ENCODE measurements at places on chromosomes 2 and 18.

- no peak for DNase-seq
These were observed 2.0 kb upstream of the TEX44 start for GRCh38 chr2:231590614-231591013.

DNA sequence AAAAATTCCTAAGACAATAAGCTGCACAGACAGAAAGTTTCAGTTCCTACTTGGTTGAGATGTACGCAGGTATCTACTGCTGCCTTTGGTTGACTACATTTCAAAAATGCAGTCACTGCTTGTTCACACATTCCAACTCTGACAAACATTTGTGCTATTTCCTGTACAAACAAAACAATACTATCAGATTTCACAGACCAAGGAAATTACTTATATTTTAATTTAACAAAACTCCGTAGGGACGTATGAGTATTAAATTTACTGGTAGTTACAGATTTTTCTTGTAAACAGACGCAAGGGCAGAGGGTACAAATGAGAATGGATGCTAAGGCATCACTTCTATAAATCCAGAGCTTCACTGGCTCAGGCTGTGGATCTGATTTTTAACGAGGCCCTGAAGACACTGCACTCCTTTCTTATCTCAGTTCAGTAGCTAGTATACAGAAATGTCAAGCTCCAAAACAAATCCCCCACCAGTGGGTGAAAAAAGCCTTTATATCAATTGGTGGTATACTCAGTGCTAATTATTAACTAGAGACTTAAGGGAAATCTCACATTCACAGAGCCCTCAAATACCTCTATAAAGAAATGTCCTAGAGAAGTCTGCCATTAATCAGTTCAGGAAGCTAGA lies 31.7 kb upstream of the TTC32 start:
- DNase-seq: no peak

GRCh38 chr18:5975111-5976002 lies 80.0 kb upstream of the TMEM200C start:
- DNase-seq: no peak

GRCh38 chr2:241944821-241945220 lies 75.3 kb downstream of the RTP5 start:
- no peak for DNase-seq

GRCh38 chr18:69727912-69728572 lies 219.6 kb downstream of the CD226 start:
- DNase-seq: no peak

- no peak for DNase-seq
These were observed 424.3 kb downstream of the DCC start for GRCh38 chr18:52764316-52764715.

DNA sequence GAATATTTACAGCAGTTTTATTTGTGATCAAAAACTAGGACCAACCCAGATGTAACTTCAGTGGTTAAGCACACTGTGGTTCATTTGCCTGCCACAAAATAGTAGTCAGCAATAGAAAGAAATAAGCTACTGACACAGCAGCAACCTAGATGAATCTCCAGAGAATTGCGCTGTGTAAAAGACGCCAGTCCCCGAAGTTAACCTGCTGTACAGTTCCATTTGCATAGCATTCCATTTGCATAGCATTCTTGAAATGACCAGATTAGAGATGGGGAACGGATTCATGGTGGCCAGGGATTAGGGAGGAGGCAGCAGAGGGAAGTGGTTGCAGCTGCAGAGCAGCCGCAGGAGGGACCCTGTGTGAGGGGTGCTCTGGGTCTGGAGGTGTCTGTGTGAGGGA lies 39.3 kb upstream of the NFATC1 start:
- DNase-seq: no peak

DNA sequence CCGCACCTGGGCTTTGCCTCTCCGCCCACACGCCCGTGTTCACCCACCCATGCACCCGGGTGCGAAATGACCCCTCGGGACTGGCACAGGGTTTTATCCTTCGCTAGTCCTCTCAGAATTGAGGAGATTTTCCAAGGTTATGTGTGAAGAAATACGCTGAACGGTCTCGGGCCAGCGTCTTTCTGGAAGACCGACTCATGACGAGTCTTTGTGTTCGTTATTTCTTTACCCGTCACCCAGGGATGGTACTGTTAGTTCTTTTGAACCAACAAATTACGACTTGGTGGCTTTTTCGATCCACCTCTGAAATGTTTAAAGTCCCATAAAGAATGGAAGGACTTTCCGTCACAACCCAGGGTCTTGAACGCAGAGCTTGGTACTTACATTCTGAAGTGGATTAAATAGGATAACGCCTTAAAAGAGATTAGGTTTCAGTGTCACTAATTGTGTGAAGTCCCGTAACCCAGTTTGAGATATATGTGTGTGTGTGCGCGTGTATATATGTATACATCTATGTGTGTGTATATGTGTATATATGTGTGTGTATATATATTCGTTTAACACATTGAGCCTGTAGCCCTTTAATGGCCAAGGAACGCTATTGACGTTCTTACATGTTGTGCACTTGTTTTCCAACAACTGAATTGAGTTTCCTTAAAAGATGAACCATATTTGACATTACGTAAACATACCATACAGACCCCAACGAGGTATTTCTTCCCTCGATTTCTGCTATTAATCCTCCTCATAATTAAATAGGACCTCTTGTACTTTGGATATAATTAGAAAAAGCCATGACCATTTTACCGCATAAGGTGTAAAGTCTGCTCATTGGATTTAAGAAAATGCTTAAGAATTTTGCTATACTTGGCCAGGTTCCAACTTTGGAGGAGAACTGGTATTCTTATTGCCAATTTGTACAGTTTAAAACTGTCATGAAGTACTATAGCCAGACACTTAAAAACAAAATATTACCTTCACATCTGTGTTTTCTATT lies 889 bp downstream of the ZC3H15 start:
- peak; percentile 18 for DNase-seq

DNA sequence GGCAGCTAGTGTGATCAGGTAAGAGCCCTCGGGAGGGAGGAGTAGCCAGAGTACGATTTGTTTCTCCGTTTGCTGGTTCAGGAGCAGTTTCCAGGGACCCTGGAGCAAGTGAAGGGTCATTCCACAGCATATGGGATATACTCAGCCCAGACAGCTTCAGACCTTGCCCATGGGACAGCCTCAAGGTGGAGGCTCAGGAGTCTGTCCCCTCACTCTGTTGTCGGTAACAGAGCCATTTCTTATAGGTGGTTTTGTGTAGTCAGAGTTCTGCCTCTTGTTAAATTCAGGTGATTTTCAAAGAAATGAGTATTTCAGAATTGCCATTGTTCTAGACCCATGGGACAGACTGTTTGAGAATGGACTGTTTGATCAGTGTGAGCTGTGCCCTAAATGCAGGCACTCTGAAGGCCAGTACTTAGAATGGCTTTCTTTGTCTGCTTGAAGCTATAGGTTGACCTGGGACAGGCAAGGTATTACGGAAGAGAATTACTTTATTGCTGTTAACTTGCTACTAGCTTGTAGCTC lies 15.2 kb downstream of the FMNL2 start:
- no peak for DNase-seq

GRCh38 chr2:135615404-135615803 lies 84.1 kb downstream of the R3HDM1 start:
- no peak for DNase-seq
